ENCODE measurements at places on chromosomes 7 and 10.
A peak's percentile ranks its signal among the peaks of the same experiment; 100 is the strongest.

GRCh38 chr10:43801626-43802025 is 152.9 kb upstream of the ZNF32 start:
- DNase-seq = no peak

DNA sequence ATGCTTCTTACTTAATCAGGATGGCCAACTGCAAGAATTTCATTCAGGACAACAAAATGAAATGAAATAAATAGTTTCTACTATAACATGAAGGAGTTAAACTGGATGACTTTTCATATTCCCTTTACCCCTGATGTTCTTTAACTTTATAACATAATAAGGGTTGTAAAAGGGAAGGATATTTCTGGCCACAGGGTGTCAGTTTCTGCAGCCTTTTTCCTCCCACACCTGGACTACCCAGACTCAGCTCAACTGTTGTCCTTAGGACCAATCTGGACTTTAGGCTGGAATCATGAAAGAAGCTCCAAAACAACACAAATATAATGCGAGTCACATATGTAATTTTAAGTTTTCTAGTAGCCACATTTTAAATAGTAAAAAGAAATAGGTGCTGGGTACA is 43.4 kb downstream of the PRPS1L1 start:
- DNase-seq = no peak

DNA sequence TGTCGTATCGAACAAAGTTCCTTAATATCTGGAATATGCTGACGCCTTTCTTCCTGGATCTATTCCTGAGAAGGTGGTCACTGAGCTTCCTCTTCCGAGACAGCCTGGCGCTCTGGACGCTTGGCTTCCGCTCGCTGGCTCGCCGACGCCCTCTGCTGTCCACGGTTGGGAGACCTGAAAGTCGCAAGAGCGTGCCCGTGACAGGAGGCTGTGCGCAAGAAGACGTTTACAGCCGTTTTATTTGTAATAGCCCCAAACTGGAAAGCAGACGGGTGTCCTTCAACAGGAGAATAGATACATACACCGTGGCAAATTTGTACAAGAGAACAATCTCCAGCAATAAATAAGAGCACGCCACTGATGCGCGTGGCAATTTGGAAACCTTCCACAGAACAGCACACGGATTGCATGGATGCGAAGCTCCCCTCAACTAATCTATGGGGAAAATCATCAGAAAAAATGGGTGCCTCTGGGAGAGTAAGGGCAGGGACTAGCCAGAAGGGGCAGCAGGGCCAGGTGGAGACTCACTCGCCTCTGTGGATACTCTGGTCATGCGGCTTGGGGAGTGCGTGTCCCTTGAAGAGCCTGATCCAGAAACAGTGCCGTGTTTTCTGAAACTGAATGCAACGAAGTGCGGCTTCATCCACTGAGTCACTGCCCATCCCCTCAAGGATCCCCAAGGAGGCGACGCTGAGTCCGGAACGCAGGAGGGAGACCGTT is 41.5 kb upstream of the BNIP3 start:
- DNase-seq = peak; percentile 55

DNA sequence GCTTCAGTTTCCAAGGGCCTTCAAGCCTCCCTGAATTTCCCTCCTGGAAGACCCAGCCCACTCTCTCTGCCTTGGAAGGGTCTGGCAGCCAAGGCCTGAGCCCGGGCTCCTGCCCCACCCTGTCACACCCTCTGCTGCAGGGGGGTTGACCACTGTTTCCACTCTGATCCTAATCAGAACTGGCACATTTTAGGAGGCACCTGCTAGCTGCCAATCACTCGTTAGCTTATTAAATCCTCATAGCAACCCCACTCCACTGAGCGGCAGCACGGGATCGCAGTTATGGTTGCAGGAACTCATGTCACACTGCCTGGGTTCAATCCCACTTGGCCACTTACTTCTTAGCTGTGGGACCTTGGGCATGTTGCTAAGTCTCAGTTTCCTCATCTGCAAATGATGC is 12.9 kb downstream of the HSPB1 start:
- no peak for DNase-seq

DNA sequence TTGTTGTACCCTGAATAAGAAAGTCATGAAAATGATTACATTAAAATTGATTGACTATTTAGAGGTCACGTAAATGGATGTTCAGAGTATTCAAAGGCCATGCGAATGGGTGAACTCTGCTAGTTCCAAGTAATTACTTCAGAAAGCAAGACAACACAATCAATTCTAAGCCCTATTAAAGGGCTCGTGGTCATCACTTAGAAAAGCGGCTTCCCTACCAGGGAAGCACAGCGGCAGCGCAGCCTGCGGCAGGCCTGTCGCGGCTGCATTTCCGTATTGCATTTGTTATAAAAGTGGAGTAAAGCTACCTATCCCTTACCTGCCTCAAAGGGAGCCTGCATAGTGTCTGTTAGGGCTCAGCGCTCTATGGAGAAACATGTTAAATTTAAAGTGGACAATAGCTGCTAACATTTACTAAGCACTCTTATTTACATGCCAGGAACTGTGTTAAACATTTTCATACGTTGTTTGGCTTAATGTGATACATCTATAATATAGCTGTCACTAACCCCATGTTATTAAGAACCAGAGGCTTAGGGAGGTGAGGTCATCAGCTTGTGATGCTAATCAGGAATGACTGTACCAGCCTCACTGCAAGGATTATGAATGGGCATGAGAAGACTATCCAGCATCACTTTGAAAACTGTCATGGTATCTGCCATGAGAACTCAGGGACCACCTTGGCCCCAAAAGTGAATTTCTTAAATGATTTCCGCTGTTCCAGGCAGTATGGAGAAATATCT is 187.5 kb downstream of the CELF2 start:
- no peak for DNase-seq

DNA sequence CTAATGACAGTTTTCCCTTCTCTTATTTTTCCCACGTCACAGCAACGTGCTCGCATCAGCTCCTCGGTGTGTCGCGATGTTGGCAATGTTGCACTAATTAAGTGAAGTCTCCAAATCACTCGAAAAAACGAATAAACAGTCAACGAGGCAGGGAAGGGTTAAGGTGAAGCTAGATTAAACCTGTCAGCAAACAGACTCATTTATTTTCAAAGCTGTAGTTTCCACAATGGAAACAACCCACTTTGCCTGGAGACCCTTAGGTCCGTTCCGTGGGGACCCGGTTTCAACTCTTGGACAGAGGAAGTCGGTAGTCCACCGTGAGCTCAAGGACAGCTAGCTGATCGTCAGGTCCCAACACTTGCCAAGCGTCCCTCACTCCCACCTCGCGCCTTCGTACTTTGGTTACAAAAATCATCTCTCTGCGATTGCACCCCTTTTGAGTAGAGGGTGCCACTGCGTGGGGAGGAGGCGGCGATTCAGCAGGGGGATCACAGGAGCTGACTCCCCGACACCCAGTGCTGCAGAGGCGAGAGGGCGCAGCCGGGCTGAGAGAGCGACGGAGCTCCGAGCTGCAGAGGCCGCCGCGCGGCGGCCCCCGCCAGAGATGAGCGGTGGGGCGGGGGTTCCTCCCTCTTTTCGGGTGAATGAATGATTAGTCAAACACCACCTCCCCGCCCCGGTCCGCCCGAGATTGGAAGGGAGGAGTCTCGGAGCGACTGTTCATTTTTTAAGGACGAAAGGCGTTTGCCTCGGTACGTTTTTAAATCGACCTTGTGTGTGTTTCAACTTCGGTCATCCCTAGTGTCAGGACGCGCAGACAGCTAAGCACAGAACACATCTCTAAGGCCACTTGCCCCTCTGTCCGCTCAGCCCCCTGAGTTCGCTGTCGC is 1.3 kb upstream of the BMPER start:
- no peak for DNase-seq
